ENCODE measurements at places on chromosomes 2 and 18.

GRCh38 chr18:60090170-60090569 is 190.4 kb downstream of the PMAIP1 start:
- peak; percentile 21 for DNase-seq

DNA sequence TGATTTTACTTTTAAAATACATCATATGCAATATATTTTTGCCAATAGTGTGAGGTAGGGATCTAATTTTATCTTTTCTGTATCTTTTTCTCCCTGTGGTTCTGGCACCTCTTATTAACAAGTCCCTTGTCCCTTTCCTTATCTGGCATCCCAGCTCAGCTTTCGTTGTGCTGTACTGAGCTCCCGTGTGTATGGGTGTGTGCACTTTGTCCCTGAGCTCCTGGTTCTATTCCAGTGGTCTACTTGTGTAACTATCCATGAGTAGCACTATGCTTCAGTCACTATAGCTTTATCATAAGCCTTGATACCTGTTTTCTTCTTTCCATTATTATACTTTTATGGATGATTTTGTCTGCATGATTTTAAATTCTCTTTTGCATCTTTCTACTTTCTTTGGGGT is 401.4 kb upstream of the POU3F3 start:
- DNase-seq, result no peak

DNA sequence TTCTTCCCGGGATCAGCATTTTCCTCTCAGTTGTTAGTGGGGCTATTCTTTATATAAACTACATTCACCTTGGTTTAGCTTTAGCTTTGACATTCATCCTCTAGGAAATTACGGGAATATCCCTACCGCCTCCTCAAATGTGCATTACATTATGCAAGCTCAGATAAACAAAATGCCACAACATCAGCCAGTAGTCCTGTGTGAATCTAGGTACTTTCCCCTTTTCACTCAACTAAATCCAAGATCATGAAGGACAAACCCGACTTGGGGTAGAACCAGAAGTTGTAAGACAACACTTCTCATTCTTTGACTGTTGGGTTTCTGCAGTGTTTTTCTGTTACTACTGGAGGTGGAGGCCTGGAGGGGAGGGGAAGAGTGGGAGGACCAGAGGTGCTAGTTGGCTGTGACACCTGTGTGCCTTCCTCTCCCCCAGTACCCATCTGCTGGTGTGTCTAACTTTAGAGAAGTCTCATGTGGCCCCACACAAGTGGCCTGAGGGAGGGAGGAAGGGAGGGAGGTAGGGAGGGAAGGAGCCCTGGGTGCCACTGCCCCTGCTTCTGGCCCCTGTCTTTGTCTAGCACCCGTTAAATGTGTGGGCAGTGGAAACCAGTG is 84.8 kb upstream of the BCL2L11 start:
- DNase-seq, result no peak

DNA sequence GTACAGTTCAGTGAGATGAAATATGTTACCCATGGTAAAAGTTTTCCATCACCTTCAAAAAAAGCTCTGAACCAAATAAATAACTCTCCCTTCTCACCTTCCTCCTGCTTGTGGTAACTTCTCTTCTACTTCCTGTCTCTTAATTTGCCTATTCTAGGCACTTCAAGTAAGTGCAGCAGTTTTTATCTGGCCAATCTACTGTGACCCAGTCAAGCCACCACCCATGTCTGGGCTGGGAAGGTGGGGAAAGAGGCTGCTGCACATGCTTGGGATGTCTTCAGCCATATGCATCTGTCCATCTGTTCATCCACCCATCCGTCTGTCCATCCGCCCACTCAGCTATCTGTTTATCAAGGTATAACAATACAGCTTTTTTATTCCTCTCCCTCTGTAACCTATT is 31.6 kb downstream of the ZNF532 start:
- no peak for DNase-seq

DNA sequence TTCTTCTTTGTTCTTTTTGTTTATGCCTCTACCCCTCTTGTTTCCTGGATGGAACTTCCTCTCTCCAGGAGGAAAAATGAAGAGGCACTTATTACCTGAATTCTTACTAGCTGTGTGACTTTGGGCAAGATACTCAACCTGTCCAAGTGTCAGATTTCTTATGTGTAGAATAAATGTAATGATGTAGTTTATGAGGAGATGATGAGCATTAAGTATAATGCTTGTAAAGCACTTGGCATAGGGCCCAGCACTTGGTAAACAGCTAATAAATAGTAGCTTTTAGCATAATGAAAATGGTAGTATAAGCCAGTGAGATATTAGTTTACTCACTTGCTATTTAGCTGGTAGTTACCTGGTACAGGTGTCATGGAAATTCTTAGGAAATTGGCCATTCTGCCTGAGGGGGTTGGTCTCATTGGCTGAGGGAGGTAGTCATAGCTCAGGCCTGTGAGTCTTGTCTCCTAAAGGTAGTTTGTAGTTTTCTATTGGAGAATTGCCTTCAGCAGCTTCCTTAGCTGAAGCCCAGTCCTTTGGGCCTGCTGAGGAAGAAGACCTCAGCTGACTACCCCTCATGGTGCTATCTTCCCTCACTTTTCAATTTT is 133.4 kb upstream of the NABP1 start:
- no peak for DNase-seq

GRCh38 chr18:74351354-74351753 is 35.7 kb downstream of the C18orf63 start:
- DNase-seq, result peak; percentile 75

GRCh38 chr2:120195553-120195952 is 27.6 kb downstream of the TMEM185B start:
- no peak for DNase-seq

- no peak for DNase-seq
Observed at GRCh38 chr18:41681138-41681880, 273.7 kb upstream of the PIK3C3 start.

DNA sequence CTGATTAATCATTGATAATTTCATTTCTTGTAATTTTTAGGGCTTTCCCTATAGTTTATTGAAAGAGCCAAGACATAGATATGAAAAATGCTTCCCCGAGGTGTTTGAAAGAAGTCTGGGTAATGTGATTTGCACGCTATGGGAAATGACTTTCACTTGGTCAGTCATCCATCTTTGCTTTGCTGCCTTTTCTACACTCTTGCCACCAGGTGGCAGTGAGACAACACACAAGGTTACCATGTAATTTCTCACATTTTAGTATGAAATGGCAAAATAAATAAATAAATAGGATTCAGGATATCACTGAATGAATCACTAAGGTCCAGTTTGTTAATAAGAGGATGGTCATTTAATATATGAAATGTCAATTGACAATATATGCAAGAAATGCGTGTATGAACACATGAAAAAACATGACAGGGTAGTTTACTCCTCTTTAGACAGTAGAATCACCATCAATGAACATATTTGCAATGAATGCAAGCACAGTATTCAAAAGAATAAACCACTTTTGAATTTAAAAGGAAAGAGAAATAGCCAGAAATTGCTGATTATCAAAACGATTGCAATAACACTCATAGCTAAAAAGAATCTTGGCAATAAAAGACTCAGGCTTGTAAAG is 52.2 kb upstream of the KCNH7 start:
- peak; percentile 74 for DNase-seq

GRCh38 chr2:157413326-157414035 is 30.4 kb downstream of the CYTIP start:
- no peak for DNase-seq

DNA sequence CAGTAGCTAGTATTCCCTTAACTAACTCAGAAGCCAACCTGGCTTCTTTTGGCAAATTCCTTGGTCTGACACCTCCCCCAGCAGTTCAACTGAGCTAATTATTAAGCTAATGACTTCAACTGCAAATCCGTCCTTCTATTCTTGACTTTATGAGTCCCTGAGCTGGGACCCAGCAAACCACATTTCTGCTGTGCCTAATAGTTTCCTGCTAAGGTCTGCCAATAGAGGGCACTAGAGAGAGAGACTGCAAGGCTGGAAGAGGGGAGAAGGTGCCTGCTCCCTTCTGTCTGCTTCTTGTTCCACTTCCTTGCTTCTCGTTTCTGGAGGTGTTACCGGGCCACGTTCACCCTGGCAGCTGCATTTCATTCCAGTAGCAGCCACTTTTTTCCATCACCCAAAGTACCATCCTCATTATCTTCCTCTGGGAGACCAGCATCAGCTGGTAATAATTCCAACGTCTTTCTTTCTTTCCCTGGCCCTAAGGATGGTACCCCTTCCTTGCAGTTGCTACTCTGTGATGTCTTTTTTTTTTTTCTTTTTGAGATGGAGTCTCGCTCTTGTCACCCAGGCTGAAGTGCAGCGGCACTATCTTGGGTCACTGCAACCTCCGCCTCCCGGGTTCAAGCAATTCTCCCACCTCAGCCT is 352.0 kb downstream of the TNS1 start:
- DNase-seq, result peak; percentile 70
